ENCODE measurements at places on chromosomes 16 and 17.

- no peak for DNase-seq
Measured at GRCh38 chr17:37458805-37459204, 30.9 kb upstream of the DUSP14 start.

- no peak for DNase-seq
Measured at GRCh38 chr16:72371307-72372086, 199.5 kb upstream of the PMFBP1 start.

- no peak for DNase-seq
Measured at GRCh38 chr17:2215616-2216364, 87.8 kb downstream of the SMG6 start.

DNA sequence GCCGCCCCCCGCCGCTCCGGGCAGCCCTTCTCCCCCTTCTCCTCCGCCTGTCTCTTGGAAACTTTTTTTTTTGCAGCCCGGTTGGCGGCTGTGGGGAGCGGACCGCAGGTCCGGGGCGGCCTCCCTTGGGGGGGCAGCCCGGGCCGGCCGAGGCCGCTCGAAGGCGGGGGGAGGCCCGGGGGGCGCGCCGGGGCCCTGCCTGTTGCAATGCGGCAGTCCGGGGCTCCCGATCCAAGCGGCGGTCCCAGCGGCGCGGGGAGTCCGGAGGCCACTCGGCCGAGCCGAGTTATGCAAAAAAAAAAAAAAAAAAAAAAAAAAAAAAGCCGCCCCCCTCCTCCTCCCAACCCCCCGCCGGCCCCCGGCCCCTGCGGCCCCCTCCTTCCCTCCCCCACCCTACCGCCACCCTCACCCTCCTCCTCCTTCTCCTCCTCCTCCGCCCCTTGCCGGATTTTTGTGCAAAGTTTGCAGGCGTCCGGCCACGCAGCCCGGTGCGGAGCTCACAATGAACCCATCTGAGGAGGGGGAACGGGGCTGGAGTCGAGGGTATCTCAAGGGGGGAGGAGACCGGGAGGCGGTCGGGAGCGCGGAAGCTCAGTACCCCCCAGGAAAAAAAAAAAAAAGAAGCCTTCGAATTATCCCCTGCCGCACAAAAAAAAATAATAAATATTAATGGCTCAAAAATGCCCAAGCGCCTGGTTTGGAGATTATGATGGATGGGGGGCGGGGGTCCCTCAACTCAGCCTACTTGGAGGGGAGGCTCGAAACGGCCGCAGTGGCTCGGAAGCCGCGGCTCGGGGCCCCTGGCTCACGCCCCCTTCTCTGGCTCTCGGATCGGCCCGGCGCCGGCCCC is at the start of gene ZNF423:
Gene ZNF423 (minus strand): TSS at position 291 of the 850 bp plus-strand sequence. CDS start 338 bp downstream, outside the sequence.
- DNase-seq: no peak

- DNase-seq: no peak
Measured at GRCh38 chr16:8646326-8647053, 25.0 kb downstream of the METTL22 start.

DNA sequence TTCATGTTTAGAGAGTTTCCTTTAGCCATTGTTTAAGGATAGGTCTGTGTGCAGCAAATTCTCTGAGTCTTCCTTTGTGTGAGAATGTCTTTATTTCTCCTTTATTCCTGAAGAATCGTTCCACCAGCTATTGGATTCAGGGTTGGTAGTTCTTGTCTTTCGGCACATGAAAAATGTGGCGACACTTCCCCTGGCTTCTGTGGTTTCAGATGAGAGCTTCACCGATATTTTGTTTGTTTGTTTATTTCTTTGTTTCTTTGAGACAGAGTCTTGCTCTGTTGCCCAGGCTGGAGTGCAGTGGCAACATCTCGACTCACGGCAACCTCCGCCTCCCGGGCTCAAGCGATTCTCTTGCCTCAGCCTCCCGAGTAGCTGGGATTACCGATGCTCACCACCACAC is 18.6 kb downstream of the MPO start:
- DNase-seq: no peak

DNA sequence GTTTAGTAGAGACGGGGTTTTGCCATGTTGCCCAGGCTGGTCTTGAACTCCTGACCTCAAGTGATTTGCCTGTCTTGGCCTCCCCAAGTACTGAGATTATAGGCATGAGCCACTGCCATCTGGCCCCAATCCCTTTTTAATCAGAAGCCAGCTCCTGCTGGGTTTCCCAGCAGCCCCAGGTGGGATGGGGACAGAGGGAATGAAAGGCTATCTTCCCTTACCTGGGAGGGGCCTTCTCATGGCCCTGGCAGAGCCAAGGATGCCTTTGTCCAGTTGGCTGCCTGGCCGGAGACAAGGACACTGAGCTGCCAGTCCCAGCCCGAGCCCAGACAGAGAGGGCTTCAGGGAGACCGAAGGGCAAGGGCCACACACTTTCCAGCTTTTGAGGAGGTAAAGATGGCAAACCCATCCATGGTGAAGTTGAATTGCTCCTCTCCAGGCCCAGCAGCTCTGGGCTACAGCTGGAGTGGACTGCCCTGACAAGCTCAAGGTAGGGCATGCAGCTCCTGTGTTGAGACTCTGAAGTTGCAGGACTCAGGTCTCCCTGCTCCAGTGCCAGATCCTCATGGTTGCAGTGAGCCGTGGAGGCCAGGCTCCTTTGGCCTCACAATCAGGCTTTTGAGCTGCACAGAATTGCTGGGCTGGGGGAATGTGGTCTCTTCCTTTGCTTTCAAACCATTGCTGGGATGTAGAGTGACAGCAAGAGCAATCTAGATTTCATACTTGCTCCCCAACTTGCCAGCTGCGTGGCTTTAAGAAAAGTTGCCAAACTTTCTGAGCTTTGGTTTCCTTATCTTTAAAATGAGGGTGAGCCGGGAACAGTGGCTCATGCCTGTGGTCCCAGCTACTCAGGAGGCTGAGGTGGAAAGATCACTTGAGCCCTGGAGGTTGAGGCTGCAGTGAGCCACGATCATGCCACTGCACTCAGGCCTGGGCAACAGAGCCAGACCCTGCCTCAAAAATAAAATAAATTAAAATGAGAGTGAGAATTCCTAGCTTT is 44.5 kb upstream of the IL34 start:
- DNase-seq: no peak

- DNase-seq: no peak
Measured at GRCh38 chr17:79778504-79779083, 646 bp downstream of the CBX2 start.

DNA sequence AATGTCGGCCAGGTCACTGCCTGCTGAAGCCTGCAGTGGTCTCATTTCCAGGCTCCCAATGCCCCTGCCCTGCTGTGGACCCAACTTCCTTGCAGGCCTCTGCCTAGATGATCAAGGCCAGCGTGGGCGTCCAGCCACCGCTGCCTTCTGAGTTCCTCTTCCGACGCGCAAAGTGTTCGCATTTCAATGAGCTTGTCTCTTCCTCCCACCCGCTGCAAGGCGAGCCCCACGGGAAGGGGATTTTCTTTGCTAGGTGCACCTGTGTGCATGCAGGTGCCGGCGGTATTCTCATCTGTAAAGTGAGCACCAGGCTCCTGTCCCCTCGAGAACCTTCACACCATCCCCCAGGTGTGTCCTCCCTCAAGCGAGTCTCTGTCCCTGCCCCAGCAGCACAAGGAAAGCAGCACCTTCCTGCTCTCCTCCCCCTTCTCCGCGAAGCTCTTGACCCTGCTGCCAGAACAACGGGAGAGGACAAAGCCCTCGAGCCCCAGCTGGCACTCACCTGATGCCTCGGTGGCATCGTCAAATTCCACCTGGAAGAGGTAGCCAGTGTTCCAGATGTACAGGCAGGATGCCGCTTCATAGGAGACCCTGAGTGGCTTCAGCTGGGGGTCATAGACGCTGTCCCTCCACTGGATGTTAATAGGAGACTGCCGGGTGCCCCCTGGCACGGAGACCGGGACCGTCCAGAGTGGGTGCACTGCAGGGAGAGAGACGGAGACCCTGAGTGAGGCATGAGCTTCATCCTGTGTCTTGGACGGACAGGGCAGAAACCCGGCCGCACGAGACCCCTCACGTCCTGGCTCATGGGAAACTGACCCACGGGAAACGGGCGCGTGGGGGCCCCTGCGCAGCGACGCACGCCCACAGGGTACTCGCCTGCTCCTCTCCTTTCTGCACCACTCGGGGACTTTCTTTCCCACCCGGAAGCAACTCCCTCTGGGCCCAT is 9.8 kb downstream of the CA5A start:
- DNase-seq: no peak

DNA sequence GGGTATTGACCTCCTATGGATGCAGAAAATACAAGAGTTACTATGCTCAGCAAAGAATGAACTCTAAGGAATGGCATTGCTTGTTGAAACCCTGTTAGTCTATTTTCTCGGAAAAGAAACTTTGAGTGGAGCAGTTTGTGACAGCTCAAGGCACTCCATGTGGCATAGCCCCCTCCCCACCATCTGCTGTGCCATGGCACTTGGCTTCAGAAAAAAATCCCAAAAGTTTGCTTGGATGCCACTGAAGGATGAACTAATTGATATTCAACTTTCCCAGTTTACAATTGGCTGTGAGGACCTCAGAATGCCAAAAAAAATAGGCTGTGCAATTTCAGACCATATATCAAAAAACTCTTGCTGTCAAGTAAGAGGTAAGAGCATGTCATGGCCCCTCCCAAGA is 1.8 kb downstream of the KRT31 start:
- DNase-seq: no peak

- DNase-seq: no peak
Measured at GRCh38 chr17:47654991-47655390, 5.3 kb downstream of the KPNB1 start.

- no peak for DNase-seq
Measured at GRCh38 chr17:75564195-75564594, 23.4 kb upstream of the MYO15B start.

GRCh38 chr17:42509409-42509808 is 26.6 kb upstream of the NAGLU start:
- no peak for DNase-seq

DNA sequence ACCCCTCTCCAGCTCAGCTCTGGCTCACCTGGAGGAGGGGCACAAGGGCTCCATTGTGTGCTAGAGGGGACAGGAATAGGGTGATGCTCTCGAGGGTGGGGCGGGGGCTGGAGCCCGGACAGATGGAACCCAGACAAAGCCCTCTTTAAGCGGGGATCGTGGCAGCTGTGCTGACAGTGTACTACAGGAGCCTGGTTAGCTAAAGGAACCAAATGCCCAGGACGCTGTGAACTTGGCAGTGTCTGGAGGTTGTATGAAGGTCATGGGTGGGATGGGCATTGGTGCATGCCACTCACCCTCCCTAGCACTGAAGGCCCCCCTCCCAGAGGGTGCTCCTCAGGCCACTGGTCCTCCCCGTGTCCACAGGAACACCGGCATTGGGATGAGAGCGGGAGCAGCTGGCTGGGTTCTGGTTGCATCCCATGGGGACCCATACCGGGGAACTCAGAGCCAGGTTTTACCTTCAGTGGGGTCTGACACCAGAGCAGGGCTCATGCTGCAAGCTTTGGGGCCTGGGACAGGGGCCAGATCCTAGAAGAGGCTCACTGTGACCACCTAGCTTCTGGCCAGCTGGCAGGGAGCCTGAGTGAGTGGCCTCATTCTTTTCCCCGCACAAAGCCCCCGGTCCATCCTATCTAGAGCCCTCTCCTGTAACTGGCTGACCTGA is 11.9 kb downstream of the KIF19 start:
- no peak for DNase-seq

DNA sequence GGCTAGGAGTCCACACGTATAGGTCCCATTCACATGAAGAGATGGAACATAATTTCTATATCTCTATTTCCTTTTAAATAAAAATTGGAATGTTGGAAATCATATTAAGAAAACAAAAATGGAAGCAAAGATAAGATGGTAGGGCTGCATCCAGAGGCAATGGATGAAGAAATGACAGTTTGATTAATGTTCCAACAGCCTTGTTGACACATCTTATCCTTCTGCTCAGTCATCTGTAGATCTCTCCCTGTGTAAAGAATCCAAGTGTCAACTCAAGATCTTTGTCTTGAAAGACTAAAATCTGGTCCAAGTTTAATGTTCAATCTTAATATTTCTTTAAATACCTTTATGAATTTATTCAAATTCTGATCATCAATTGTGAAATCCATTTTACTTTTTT is 7.8 kb upstream of the KCNJ2 start:
- DNase-seq: no peak

- no peak for DNase-seq
Measured at GRCh38 chr17:63337579-63337978, 108.5 kb downstream of the CYB561 start.
